ENCODE measurements at places on chromosomes 5 and 9.

GRCh38 chr9:21904776-21905175, 89.4 kb downstream of the CDKN2A start:
- no peak for DNase-seq

GRCh38 chr5:158465086-158465972, 606.4 kb upstream of the CLINT1 start:
- DNase-seq = no peak

GRCh38 chr5:177474846-177475562, 1.6 kb upstream of the DBN1 start:
- DNase-seq = no peak

DNA sequence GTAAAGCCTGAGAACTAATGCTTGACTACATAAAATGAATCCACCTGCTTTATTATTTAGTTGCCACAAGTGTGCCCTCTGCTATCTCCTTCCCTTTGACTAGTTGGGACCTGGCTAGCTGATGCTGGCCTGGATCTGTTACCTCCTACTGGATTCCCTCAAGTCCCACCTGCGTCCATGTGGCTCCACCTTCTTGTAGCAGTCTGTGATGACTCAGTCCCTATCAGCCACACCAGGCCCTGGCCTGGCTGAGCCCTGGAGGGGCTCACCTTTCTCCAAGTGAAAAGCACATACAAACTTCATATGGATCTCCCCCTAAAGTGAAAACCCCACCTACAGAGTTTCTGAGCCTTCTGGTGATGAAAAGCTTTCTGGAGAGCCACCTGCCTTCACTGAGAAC, 611.4 kb downstream of the SEMA5A start:
- no peak for DNase-seq

DNA sequence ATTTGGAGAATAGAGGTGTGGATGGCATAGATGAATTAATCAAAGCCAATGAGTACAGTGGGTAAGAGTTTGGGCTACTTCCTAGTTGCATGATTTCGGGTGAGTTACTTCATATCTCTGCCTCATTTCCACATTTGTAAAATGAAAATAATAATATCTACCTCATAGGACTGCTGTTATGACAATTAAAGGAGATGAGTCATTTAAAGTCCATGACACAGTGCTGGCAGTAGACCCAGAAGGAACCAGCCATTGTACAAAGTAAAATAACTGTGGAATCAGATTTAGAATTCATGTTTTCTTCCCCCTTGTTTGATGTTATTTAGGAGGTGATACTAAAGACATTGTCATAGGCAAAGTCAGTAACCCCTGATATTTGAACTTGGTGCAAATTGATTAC, 139.5 kb upstream of the SLC27A6 start:
- no peak for DNase-seq
